ENCODE measurements at places on chromosomes 12 and 14.

GRCh38 chr12:120879718-120880300, 24.3 kb downstream of the SPPL3 start:
- DNase-seq = no peak
- H3K4me1 ChIP-seq = peaks cover 68% of the 10 kb centered on the region
- no peaks in the 10 kb centered on the region for H3K27me3 ChIP-seq
- no peak overlapping the region for H3K4me3 ChIP-seq
- no peaks in the 10 kb centered on the region for H3K36me3 ChIP-seq

GRCh38 chr14:66511849-66512248, 3.9 kb downstream of the GPHN start:
- H3K36me3 ChIP-seq = no peaks in the 10 kb centered on the region
- peaks cover 25% of the 10 kb centered on the region for H3K4me1 ChIP-seq
- H3K27me3 ChIP-seq = no peaks in the 10 kb centered on the region
- no peak for DNase-seq
- H3K27ac ChIP-seq = no peak overlapping the region
- H3K4me3 ChIP-seq = no peak overlapping the region

- no peak for DNase-seq
- H3K36me3 ChIP-seq = peaks cover 50% of the 10 kb centered on the region
- peaks cover 66% of the 10 kb centered on the region for H3K4me1 ChIP-seq
- H3K27ac ChIP-seq = no peak overlapping the region
- H3K27me3 ChIP-seq = no peaks in the 10 kb centered on the region
Measured at GRCh38 chr14:44970907-44971306, 8.9 kb downstream of the TOGARAM1 start.

GRCh38 chr14:97266653-97267052, 469.5 kb downstream of the VRK1 start:
- H3K27me3 ChIP-seq = no peaks in the 10 kb centered on the region
- no peak overlapping the region for H3K4me3 ChIP-seq
- no peak for DNase-seq
- no peak overlapping the region for H3K27ac ChIP-seq

DNA sequence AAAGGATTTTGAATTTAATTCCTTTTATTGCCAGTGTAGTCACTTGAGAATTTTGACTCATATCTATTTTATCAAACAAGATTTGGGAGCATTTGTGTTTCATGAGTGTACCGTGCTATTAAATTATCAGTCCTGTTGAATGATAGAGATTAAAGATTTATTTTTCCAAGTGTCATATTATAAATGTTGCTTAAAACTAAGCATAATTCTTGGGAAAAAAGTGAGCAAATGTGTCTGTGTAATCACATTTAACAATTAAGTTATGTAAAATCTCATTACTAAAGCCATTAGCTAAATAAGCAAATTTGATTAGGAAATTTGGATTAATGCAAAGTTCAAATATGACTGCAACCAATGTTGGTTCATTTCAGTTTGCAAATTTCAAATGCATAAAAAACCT, 266.7 kb downstream of the TMTC2 start:
- peaks cover 5% of the 10 kb centered on the region for H3K27me3 ChIP-seq
- no peaks in the 10 kb centered on the region for H3K4me1 ChIP-seq
- no peak for DNase-seq
- H3K27ac ChIP-seq = no peak overlapping the region
- no peak overlapping the region for H3K4me3 ChIP-seq

Measured in naive thymus-derived CD8-positive, alpha-beta T cell (primary cell).